ENCODE measurements at places on chromosomes 12 and 14.

DNA sequence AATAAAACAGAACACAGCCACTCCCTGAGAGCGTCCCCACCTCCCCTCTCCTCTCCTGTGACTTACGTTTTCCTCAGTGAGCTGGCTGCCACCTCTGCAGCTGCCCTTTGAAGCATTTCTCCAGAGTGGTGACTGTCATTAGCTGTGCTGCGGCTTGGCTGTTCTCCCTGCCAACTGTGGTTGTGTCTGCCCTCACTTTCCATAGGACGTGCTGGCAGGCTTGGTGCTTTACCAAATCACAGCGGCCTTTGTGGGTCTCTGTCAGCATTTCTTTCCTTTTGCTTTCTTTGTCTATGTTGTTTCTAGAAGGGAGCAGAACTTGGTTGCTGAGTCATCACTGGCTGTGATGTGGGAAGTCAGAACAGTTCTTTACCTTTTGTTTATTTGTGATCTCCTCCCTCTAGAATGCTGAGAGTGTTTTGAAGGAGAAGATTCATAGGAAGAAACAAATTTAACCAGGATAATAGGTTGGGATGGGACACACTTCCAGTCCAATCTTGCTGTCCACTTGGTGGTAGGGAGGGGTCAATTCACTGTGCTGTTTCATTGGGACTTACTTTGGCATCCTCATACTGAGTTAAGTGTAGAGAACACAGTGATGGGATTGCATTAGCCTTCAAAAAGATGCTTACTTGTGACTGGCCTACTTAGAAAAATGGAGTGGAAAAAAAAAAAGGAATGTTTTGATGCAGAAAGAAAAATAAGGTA is 88.2 kb downstream of the TMX1 start:
- no peak for DNase-seq

DNA sequence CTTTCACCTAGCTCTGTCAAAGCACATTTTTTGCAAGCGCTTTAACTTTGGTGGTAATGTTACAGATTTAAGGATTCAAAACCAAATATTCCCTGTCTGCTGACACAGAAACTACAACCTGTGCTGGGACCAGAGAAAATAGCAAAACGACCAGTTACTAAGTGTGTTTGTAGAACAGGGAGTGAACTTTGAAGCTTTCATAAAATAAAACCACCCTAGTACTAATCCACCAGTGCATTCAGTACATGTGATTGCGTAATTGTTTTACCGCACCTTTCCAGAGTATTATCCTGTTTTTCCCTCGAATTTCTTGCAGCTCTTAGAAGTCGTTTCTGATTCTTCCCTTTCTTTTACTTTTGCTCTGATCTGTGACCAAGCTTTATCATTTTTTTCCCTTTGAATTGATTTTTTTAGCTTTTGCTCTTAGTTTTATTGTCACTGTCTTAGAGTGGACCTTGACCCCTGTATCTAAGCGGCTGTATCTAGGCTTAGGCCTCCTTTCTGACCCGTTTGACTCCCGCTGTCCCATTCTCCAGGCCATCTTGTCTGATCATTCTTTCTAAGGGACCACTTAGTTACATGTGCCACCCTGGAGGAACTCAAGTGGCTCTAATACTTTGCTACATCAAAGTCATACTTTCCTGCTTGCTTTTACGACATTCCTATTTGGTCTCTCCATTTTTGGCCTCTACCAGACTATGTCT is 429.4 kb downstream of the PCNX1 start:
- DNase-seq = no peak

DNA sequence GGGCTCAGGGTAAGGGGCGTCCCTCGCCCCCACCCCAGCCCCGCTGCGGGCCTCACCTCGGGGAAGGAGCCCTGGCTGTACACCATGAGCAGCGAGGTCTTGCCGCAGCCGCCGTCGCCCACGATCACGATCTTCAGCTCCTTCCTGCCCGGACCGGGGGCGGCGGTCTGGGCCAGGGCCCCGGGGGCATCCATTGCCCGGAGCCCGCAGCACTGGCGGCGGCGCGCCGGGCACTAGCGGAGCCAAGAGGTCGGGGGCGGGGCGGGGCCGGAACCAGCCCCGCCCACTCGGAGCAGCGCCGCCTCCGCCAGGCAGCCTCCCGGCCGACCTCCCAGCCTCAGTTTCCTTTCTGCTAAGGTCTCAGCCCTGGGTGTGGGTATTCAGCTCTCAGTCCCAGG is at the start of gene RHOF:
RHOF (minus strand) TSS at position 249 of the 398 bp plus-strand sequence; CDS start at position 194, 55 bp downstream.
- DNase-seq = no peak

GRCh38 chr14:87529081-87529480 is 463.9 kb downstream of the GALC start:
- no peak for DNase-seq

DNA sequence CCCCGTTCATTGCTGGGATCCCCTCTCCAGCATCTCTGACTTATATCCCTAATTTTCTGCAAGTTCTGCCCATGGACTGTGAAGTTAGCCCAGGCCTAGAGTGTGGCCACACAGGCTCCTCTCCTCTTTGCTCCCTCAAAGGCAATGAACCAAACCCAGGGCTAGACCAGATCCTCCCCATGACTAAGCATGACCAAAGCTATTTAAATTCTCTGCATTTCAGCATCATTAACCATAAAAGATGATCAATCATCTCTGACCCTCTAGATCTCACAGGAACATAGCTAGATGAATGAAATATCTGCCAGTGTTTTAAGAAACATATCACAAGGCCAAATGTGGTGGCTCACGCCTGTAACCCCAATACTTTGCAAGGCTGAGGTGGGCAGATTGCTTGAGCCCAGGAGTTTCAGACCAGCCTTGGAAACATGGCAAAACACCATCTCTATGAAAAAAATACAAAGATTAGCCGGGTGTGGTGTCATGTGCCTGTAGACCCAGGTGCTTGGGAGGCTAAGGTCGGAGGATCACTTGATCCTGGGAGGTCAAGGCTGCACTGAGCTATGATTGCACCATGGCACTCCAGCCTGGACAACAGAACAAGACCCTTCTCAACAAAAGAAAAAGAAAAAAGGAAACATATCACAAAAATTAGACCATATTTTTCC is 2.2 kb upstream of the KRT3 start:
- DNase-seq = no peak

GRCh38 chr14:104865081-104865630 is at the start of gene CEP170B:
TSS of gene CEP170B (plus strand) at chr14:104865268. CDS start at chr14:104868451, 3,183 bp downstream.
- no peak for DNase-seq

DNA sequence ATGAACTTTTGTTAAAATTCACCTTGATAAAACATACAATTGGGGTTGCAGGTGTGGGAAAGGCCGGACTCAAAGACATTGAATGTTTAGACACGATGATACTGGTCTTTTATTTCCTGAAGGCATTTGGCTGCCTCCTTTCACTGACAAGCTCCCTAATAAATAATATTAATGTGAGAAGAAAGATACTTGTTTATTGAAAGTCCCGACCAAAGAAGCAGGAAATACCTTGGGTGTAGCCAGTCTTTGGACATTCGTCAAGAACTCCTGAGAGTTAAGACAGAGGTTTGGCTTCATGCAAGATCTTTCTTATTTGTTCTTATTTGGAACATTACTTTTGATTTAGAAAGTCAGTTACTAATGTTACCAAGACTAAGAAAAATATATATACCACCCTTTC is 1133.8 kb upstream of the SEL1L start:
- DNase-seq = no peak

GRCh38 chr12:99772274-99772673 is 124.7 kb downstream of the GARIN6 start:
- no peak for DNase-seq

DNA sequence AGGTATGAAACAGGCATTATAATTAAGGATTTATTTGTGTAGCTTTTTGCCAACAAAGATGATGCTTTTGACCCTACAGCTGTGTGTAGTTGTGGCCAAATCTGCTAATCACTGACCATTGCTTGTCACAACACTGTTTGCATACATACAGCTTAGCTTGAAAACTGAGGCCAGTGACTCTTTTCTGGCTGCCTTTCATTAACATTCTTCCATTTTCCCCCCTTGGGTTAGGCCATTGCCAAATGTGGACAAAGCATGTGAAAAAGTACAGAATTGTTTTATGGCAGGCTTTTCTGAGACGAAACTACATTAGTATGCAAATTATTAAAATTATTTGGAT is 263.3 kb downstream of the SLC16A7 start:
- DNase-seq = no peak

GRCh38 chr14:97458661-97459579 is 661.7 kb downstream of the VRK1 start:
- peak; percentile 40 for DNase-seq
